Epithelial cell of proximal tubule (primary cell): ENCODE measurements at places on chromosomes 5 and 9.
A peak's percentile ranks its signal among the peaks of the same experiment; 100 is the strongest.

DNA sequence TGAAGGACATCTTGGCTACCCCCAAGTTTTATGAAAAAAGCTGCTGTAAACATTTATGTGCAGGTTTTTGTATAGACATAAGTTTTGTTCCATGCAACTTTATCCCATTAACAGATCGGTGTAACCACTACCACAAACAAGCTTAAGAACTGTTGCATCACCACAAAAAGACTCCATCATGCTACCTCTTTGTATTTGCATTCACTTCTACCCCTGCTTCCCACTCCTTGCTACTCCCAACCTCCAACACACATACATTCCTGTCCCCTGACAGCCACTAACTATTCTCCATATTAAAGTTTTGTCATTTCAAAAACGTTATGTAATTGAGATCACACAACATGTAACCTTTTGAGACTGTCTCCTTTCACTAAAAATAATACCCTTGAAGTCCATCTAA, 57.8 kb upstream of the LHFPL2 start:
- no peak for DNase-seq

GRCh38 chr5:140342287-140342686, 4.1 kb downstream of the HBEGF start:
- no peak for DNase-seq

DNA sequence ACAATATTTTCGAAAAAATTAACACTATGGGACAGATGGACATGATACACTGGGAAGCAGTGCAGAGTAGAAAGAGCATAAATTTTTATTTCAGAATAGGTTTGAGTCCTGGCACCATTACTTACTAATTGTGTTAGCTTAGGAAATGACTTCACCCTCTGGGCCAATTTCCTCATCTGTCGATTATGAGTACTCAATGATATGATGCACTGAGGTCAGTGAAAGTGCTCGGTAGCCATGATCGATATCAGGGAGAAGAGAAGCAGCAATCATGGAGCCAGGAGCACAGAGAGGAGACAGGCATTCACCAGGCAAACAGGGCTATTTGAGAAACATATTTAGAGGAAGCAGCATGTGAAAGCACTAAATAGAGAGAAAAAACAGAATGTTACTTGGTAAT, 29.4 kb downstream of the NR6A1 start:
- DNase-seq: no peak

GRCh38 chr5:137393196-137393993, 105.7 kb downstream of the SPOCK1 start:
- DNase-seq: no peak

DNA sequence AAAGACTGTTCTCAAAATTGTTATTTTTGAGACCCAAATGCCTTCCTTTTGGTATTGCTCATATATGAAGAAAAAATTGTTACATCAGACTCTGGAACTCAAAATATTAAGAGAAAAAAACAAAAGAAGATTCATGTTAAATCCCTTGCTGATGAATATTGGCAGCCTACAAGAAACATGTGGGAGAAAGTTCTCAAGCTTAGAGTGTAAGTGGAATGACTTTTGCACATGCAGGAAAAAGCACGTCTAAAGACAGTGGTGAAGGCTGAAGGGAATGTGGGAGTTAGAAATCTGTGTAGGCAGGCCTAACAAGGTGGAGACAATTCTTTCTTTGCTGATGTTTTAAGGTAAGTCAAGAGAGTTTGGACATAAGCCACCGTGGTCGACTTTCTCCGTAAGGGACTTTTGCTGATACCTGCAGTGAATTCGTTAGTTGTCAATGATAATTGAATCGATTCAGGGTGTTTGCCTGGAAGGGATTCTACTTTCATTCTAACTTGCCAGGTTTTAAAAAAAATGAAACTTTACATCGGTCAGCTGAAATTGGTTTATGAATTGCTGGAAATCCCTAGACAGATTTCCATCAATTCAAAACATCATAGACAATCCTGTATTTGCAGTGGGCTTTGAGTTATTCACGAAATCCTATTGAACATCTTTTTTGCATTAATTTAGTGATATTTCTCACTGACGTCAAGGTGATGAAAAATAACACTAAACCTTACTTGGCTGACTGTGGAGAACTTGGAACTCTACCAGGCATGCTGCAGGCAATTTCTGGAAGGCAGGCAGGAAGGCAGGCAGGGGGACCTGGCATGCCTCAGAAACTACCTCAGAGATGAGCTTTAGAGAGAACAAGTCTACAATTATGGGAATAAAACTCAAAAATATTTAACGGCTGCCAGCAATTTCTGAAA, 359.1 kb upstream of the ADAMTSL1 start:
- no peak for DNase-seq

- no peak for DNase-seq
Measured at GRCh38 chr5:167030500-167031120, 1260.8 kb upstream of the WWC1 start.

DNA sequence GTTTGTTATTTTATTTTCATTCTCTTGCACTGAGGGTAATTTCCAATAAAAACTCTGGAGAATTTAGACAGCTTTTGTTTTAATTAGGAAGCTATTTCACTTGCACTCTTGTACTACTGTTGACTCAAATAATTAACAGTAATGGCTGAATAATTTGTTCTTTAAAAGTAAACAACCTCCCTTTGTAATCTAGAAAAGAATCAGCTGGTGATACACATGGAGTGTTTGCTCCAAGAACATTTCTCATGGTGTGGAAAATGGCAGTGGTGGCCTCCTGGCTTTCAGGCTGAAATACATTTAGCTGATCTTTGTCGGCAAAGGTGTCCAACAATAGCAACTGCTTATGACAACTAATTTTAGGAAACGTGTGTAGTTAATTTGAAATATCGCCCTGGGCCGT, 129.4 kb downstream of the C9orf152 start:
- DNase-seq: no peak

DNA sequence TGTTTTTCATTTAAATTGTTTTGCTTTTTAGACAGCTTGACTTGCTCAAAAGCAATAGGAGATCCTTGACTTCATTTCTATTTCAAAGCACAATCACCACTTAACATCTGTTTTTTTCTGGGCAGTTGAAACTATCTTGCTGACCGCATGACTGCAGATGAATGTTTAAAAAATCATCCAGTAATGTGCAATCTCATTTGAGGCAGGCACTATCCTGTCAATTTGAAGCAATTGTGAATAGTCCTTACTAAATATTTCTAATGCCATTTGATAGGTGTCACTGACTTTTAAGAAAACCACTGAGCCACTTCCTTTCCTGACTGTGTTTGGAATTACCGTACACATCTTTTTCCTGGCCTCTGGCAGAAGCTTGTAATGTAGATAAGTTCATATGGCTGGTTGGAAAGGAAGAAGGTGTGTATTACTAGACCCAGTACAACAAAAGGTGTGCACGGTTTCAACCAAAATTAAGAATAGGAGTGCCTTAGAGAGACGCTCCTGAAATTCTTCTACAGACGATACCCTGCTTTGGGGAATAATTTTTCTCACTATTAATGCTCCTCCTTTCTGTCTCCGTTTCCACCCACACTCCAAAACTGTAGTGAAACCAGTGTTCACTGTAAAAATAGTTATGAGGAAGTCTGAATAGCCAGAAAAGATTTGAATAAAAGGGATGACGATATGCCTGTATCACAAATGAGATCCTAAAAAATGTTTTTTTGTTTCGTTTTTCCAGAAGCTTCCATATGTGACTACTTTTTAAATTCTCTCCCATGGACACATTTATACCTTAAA, 136.7 kb upstream of the MOCS2 start:
- DNase-seq: no peak

DNA sequence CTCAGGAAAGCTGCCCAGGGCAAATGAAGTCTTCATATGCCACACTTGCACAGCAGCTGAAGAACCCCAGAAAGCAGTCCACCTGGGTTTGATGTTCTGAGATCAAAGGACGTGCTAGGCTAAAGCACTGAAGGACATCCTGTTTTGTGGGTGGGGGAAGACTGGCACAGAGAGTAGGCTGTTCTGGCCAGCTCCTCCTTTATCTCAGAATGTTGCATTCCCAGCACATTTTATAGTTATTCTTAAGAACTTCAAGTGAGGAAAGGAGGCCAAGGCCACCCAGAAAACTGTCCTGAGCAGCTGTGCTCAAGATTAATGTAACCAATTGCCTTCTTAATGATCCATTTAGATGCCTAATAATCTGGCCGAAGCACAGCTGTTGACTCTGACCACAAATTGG, 10.9 kb downstream of the SHOC1 start:
- DNase-seq: no peak

DNA sequence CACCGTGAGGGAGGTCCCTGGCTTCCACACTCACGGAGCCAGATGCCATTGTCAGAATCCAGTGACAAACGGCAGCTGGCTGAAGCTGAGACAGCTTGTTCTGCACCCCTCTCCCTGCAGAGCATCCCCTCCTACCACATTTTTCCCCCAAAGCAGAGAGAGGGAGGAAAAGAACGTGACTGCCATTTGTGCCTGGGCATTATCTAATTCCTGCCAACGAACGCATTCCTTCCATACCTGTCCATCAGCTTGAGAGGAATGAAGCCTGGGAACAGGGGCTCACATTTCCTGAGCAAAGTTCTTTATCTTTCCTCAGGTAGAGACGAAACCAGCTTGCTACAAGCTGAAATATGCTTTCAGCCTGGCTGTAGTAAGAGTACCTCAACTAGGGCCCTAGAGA, 175.4 kb downstream of the SLIT3 start:
- DNase-seq: no peak

- DNase-seq: no peak
Measured at GRCh38 chr5:79005151-79005550, 20.0 kb upstream of the ARSB start.

DNA sequence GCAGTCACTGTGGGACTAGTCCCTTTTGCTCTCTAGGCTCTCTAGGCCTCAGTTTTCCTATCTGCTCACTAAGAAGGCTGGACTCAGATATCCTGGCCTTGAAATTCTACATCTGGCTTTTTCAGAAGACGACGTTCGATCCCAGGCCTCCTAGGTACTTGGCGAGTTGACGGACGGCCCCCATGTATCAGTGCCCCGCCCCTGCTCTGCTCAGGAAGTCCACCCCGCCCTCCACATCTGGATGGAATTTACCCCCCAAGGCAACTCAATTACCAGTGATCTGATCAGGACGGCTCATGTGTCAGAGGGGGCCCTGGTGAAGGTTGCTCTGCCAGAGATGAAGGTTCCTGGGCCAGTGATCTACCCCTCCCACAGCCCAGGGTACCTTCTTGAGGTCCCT, 44.1 kb upstream of the SYNPO start:
- DNase-seq: no peak

- DNase-seq: no peak
Measured at GRCh38 chr5:167642779-167643517, 648.5 kb upstream of the WWC1 start.

DNA sequence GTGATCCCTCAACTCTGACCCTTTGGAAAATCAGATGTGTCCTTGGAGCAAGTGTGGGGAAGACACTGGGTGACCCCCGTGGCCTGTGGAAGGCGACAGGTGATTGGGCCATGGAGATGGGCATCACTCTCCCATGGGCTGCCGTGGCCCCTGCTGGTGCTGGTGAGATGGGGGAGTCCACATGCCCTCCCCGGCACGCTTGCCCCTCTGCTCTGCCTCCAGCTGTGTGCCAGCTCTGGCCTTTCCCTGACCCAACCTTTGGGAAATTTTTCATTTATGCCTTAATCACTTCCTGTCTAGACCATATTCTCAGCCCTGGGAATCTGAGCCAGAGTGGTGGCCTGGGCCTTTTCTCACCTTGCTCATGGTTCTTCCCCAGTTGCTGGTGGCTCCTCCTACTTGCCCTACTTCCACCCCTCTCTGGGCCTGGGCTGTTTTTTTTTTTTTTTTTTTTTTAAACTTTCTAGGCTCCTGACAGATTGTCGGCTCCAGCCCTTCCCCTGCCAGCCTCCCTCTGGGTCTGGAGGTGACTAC, 56.6 kb downstream of the RGS3 start:
- DNase-seq: peak; percentile 71

DNA sequence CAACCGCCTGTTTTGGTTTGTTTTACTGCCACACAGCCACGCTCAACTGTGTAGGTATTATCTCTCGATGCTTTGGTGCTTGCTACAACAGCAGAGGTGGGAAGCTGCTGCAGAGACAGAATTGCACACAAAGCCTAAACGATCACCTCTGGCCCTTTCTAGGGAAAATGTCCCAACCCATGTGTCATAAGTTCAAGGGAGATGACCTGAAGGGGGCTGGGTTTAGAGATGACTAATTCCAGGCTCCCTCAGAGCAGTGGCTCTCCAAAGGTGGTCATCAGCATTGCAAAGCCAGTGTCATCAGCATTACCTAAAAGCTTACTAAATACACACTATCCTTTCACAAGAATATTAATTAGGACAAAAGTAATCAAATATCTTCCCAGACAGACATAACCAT, 10.9 kb downstream of the ZNF622 start:
- DNase-seq: no peak

GRCh38 chr5:112472614-112473013, 53.5 kb upstream of the EPB41L4A start:
- no peak for DNase-seq

DNA sequence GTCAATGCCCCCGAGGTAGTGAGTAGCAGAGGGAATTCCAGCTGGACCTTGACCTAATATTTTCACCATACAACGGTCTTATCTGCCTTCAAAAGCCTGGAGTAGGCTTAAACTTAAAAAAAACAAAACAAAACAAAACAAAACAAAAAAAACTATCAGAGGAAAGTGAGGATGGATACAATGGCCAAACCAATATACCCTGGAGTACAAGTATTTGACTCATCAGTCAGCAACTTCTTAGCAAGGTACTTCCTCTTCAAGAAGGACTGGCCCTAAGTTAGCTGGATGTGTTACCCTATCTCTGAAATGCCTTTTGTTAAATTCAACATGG, 160.6 kb upstream of the GNA14 start:
- DNase-seq: no peak

GRCh38 chr5:180193749-180194375, 15.1 kb downstream of the RASGEF1C start:
- no peak for DNase-seq

- no peak for DNase-seq
Measured at GRCh38 chr5:7597059-7597642, 201.2 kb downstream of the ADCY2 start.

GRCh38 chr5:39025456-39025855, 48.7 kb downstream of the RICTOR start:
- no peak for DNase-seq

- peak; percentile 65 for DNase-seq
Measured at GRCh38 chr5:170151097-170151831, 45.6 kb downstream of the FOXI1 start.

- peak; percentile 77 for DNase-seq
Measured at GRCh38 chr5:672329-673160, 20.6 kb downstream of the TPPP start.

GRCh38 chr5:56447232-56447631, 214.1 kb upstream of the ANKRD55 start:
- peak; percentile 85 for DNase-seq
